ENCODE measurements at places on chromosomes 13 and 19.

GRCh38 chr19:49856574-49857021 is 5.6 kb downstream of the PTOV1 start:
- DNase-seq, result no peak

DNA sequence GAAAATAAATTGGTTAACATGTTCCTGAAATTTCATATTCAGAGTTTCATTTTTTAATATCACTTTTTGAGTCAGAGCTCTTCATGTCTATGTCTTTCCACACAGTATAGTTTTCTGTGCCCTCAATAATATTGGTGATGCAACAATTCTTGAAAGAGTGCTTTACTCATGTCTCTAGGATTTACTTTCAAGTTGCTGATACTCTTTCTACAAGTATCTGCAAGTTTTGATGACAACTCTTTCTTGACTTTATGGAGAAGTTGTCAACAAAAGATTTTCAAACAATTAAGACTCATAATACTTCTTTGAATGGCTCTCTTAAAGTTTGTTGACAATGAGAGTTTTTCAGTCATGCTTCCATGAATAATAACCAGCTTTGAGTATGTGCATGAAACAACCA is 561.7 kb downstream of the DIAPH3 start:
- DNase-seq, result no peak

GRCh38 chr19:18336121-18336520 is 4.3 kb upstream of the PGPEP1 start:
- DNase-seq, result no peak

DNA sequence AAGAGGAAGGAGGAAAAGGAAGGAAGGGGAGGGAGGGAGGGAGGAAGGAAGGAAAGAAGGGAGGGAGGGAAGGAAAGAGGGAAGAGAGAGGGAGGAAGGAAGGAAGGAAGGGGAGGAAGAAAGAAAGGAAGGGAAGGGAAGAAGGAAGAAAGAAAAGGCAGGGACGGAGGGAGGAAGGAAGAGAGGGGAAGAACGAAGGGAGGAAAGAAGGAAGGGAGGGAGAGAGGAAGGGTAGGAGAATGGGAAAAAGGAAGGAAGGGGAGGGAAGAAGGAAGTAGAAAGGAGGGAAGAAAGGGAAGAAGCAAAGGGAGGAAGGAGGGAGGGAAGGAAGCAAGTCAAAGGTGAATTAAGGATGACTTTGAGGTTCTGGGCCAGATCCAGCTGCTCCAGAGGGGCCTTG is 3.0 kb downstream of the ACSBG2 start:
- DNase-seq, result no peak

- no peak for DNase-seq
Observed at GRCh38 chr13:20106742-20107141, 54.1 kb downstream of the GJA3 start.

DNA sequence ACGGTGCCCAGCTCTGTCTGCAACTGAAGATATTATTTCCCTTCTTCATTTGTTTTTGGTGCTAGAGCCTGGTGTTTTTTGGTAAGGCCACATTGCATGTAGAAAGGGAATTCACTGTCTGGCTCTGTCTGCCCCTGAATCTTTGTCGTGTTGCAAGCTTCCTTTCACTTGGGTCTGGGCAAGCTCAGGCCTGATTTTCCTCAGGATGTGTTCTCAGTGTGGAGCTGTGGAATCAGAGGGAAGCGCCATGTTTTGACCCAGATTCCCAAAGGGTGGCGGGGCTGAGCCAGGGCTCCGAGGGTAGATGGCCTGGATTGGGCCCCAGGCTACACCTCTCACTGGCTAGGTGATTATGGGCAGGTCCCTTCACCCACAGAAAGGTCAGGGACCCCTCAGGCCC is 8.6 kb downstream of the PRKCSH start:
- no peak for DNase-seq

DNA sequence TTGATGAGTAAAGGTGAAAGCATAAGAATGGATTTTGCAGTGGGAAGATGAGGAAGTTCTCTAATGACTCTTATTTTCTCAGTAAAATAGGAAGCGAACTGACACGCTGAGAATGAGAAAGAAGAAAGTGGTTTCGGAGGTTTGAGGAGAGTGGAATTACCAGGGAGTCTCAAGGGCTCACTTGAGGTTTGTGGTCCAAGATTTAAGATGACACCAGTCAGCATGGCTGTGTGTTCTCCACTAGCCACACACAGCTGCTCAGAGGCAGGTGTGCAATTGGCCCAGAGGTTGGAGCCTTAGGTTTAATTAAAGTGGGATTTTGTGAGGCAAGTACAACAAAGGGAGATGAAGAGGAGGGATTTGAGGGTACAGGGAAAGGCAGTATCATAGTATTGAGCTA is 99.6 kb upstream of the NBEA start:
- no peak for DNase-seq

DNA sequence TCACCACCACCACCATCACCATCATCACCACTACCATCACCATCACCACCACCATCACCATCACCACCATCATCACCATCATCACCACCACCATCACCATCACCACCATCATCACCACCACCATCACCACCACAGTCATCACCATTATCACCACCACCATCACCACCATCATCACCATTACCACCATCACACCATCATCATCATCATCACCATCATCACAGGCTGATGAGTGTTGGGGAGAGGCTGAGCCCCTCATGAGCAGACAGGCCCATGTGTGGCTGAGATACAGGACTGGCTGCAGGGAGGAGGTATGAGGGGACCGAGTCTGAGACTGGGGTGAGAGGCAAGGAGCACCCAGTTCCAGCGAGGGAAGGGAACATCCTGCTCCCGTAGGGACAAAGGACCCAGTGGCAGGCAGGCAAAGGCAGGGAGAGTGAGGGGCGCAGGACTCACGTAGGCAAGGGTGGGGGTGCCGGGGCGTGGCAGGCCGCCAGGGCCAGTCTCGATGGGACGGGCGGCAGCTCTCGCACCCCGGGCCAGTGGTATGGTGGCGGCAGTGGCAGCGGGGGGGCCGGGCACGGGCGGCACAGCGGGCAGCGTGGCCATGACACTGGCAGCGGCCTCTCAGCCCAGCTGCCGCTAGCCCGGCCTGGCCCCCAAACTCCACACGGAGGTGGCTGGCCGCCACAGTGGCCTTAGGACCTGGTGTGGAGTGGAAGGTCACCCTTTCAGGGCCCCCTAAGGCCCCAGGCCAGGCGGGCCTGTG is 2.7 kb downstream of the NTN5 start:
- no peak for DNase-seq

GRCh38 chr13:98525456-98526181 is 51.3 kb downstream of the STK24 start:
- DNase-seq, result no peak

- no peak for DNase-seq
Observed at GRCh38 chr13:47548294-47548840, 452.7 kb downstream of the SUCLA2 start.

- DNase-seq, result no peak
Observed at GRCh38 chr13:109272595-109273325, 513.6 kb downstream of the IRS2 start.

DNA sequence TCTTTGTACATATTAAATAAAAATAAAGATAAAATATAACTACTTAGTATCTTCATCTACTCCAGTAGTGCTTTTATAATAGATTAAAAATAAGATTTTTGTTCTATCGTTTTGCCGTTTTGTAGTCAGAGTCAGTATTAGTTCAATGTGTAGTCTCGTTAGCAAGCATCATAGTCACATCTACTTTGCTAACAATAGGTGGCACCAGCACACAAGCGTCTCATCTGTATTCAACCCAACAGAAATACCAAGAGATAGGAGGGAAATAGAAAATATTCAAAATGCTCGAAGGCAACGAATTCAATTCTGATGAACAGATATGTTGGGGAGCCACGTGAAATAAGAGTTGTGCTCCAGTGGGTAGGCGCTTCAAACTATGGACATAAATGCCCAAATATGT is 21.4 kb upstream of the MICU2 start:
- no peak for DNase-seq

DNA sequence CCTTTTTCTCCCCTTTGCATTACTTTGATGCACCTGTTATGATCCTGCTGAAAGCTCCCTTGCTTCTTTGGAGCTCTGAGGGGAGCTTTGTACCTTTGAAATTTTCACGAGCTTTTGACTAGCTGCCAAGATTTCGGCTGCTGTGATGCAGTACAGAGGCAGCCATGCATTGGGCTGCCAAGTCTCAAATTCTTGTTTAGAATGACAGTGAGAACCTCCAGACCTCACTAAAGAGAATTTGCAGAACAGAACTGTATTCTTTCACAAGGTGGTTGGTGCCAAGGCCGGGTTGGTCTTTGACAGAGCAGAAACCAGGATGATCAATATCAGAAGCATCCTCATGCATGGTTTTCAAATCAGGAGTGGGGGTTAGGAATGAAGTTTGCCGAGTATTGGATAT is 414.8 kb downstream of the GPC5 start:
- no peak for DNase-seq

GRCh38 chr13:98976941-98977340 is 923 bp downstream of the DOCK9 start:
- no peak for DNase-seq

DNA sequence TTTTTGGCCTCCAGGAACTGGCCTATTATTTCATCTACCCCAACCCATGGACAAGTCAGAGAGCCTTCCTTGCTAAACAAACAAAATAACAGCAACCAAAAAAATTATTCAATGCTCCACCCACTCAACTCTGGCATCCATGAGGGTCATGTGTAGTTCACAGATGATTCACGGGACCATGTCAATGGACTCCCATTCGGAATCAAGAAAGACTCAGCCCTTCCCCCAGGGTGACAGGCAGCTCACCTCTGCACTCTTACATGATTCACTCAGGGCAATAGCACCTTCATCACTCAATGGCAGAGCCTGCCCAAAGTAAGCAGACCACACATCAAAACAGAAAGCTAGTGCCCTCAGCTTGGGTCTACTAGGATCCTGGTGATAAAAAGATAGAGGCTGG is 14.3 kb upstream of the SCEL start:
- DNase-seq, result no peak

GRCh38 chr13:50344717-50345116 is 329.5 kb downstream of the KCNRG start:
- DNase-seq, result no peak

All from activated gamma-delta T cell treated with anti-CD3 and anti-CD28 coated beads, Interleukin-2, amount 50 U/mL, for 16 hours (primary cell).